ENCODE measurements at places on chromosomes 12 and 14.

- DNase-seq: peak; percentile 7
These were observed 46.3 kb downstream of the NTS start for GRCh38 chr12:85920324-85920947.

DNA sequence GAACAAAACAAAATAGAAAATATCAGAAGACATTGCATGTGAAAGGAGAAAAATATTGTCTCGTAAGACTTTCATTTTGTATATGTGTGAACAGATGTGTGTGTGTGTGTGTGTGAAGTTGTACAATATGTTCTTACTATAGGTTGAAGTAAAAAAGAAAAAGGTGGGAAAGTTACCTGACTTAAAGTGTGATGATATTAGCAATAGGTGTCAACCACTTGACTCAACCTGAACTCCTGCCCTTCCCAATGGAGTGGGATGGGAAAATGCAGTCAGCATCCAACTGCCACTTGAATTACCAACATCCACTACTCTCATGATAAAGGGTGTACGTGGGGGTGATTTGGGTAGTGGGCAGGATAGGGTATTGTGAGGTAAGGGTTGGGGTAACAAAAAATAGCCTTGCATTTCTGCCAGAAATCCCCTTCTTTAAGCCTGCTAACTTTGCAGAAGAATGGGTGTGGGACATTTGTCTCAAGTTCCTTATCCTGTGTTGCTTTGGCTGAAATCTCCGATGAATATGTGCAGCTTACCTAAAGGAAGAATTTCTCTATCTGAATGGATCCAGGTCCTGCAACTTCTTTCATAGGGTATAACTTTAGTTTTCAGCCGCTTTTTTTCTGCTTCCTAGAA is 181.6 kb downstream of the CHST11 start:
- DNase-seq: no peak

GRCh38 chr14:31659278-31659677 is 98.1 kb downstream of the NUBPL start:
- DNase-seq: no peak

DNA sequence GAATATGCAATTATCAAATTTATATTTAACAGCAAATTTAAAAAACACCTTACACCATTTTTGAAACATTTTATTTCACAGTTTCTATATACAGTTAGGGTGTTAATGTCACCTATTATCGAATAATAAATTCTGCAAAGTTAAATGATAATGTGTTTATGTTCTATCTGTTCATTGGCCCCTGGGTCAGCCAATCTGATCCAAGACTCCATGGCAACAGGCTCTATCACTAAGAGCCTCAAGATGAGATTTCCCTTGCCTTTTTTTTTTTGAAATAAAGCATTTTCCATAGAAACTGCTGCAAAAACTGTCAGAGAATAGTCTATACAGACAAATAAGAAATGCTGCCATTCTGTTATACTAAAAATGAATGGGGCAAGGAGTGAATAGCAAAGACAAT is 83.2 kb upstream of the STAC3 start:
- no peak for DNase-seq

- DNase-seq: no peak
These were observed 17.6 kb downstream of the DUSP6 start for GRCh38 chr12:89334548-89335169.

GRCh38 chr12:90690120-90690519 is 264.9 kb downstream of the CCER1 start:
- DNase-seq: no peak

DNA sequence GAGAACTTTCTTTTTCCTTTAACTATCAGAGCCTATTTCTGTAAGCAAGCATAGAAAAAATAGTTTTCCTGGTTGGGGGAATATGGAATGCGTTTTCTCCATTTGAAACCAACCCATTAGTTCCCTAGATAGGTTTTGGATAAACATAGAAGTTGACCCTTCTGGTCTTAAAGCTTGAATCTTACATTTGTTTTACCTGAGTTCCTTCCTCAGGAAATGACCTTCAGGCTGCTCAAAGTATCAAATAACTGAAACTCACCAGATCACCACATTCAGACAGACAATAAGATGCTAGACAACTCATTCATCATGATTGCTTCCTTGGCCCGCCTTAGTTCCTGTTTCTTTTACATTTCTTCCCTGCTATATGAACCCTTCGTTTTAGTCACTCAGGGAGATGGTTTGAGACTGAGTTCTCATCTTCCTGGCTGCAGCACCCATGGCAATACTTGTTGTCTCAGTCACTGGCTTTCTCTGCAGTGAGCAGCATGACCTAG is 52.2 kb downstream of the LRP6 start:
- DNase-seq: no peak

DNA sequence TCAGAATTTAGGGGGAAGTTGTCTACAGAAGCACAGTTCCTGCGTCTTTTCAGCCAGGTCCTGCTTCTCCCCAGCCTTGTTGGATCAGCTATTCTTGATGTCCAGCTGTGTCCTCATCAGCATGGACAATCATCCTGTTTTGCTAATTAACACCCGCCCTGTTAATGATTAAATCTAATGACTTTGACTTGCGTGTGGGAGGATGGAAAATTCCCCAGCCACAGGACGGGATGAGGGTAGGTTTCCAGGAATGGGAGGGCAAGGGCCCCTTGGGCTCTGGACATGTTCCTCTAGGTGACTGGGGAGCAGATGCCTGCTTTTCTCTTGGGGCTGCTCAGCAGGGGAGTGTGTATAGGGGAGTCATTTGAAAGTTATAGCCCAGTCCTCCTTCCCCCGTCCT is 5.3 kb upstream of the PPP1R1A start:
- DNase-seq: no peak

DNA sequence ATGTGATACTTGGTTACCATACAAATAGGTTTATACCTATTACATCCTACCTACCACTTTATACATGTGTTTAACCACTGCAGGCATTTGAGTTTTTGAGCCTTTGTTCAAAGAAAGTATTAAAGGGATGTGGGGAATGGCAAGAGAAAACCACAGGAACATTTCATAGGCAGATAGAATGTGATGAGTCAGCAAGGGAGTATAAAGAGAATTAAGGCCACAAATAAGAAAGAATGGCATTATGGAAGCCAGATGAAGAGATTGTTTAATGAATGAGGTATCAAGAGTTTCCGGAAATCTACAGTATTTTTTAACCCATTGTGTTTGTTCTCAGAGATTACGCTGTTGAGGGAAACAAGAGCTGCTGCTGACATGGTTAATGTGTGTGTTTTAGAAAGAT is 66.9 kb downstream of the METTL25 start:
- DNase-seq: peak; percentile 9

GRCh38 chr14:68619790-68620574 is 172.9 kb downstream of the ZFP36L1 start:
- no peak for DNase-seq

GRCh38 chr14:38199739-38200138 is 8.0 kb upstream of the SSTR1 start:
- DNase-seq: no peak

GRCh38 chr12:89278862-89279261 is 73.4 kb downstream of the DUSP6 start:
- no peak for DNase-seq

GRCh38 chr12:48988030-48988649 is 10.0 kb downstream of the WNT1 start:
- peak; percentile 76 for DNase-seq

GRCh38 chr14:26730929-26731618 is 133.2 kb upstream of the NOVA1 start:
- peak; percentile 33 for DNase-seq

- peak; percentile 78 for DNase-seq
These were observed 64.5 kb upstream of the STK38L start for GRCh38 chr12:27179400-27180214.

- no peak for DNase-seq
These were observed 11.1 kb downstream of the ACTN1 start for GRCh38 chr14:68968051-68968450.

- no peak for DNase-seq
These were observed 61.4 kb upstream of the BEGAIN start for GRCh38 chr14:100648474-100649172.

DNA sequence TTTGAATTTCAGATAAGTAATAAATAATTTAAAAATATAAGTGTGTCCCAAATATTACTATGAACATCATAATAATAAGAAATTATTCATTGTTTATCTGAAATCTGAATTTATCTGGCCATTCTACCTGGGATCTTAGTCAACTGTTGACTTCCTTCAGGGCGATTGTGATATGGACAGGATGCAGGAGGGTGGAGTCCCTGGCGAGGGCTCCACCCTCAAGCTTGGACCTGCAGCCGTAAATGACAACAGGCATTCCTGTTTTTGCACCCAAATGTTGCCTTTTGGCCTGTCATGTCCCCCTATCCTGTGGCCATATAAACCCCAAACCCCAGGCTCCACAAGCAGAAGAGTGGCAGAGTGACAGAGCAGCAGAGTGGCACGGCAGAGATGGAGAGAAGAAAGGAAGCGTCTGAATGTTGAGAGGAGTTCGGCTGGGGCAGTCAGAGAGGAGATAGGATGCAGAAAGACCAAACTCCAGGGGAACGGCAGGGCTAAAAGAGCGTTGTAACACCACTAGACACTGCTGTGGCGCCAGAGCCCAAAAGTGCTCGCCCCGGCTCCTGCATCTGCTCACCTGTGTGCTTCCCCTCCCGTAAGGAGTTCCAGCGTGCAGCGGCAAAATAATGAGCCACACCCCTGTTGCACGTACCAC is 39.4 kb upstream of the FUT8 start:
- DNase-seq: no peak

GRCh38 chr14:105742531-105742848 is 216.1 kb downstream of the TMEM121 start:
- no peak for DNase-seq

- DNase-seq: no peak
These were observed 283.9 kb upstream of the PRICKLE1 start for GRCh38 chr12:42873401-42873800.

Measured in urothelium cell line (cell line).